ENCODE measurements at places on chromosomes 5 and 9.

- DNase-seq, result peak; percentile 81
Observed at GRCh38 chr5:109739741-109740728, 50.3 kb downstream of the MAN2A1 start.

DNA sequence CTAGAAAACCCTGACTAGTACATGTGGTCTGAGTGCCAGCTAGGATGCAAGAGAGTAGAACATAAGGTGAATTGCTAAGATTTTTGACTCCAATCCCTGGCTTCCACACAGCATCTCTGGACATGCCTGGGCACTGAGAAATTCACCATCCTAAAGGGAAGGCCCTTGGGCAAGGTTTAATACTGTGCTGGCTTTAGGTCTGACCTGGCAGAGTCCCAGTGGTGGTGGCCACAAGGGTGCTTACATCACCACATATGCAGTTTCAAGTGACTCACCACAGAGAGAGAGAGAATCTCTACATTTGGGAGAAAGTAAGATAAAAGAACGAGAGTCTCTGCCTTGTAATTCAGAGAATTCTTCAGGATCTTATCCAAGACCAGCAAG lies 661.6 kb upstream of the C9orf72 start:
- DNase-seq, result no peak

GRCh38 chr9:79053598-79053997 lies 518.2 kb upstream of the TLE4 start:
- no peak for DNase-seq

GRCh38 chr9:135734616-135735144 lies 32.7 kb downstream of the KCNT1 start:
- no peak for DNase-seq

- DNase-seq, result no peak
Observed at GRCh38 chr9:91056486-91056885, 254.9 kb downstream of the SYK start.

DNA sequence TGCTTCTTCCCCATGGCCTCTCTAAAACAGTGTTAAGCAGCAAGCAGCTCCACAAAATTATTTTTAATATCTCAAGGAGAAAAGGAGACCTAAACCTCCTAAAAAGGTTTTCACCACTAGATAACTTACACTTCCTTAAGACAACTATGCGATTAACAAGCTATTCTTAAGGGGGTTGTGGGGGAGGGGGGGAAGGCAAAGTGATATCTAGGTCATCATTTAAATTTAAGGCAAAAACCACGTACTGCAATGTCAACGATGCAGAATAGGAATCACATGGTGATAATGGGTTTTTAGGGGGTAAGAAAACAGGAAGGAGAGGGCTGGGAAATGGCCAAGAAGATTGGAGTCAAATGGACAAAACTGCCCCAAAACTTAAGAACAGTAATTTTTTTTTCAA lies 32.6 kb downstream of the CSNK1A1 start:
- no peak for DNase-seq

GRCh38 chr5:23405316-23406068 lies 101.9 kb upstream of the PRDM9 start:
- no peak for DNase-seq

GRCh38 chr5:71903808-71904207 lies 184.7 kb downstream of the CARTPT start:
- DNase-seq, result no peak

- no peak for DNase-seq
Observed at GRCh38 chr5:7659420-7659819, 191.5 kb downstream of the CFAP90 start.

DNA sequence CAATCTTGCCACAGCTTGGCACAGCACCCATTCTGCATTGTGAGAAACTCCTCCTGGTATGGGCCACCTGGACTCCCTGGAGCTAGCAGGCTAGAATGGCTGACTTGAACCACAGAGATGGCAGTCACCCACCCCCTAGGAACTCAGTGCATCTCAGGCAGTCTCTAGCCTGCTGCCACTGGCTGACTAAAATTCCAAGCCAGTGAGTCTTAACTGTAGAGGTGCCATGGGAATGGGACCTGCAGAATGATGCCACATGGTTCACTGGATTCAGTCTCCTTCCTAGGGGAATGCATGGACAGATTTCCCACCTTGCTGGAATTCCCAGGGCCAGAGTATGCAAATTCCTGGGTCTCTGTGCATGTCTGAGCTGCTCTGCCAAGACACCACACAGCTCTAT lies 382.9 kb downstream of the MAN2A1 start:
- DNase-seq, result no peak

GRCh38 chr9:115672477-115673316 lies 480.9 kb upstream of the PAPPA start:
- DNase-seq, result peak; percentile 75

GRCh38 chr5:83026930-83027687 lies 50.1 kb downstream of the TMEM167A start:
- DNase-seq, result peak; percentile 83

DNA sequence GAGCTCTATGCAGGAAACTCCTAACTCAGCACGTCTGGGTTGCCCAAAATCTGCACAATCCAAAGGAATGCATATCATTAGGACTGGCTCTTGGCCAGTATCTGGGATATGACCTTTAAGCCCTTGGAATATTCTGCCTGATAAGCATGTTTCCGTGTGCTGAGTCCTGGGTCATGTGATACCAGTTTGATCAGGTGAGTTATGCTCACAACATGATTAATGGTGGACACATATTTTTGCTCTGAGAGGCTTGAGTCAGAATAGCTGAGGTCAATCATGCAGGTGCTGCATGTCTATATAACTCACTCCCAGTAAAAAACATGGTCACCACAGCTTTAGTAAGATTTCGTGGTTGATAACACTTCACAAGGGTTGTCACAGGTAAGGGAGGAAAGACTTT lies 408.8 kb downstream of the YTHDC2 start:
- no peak for DNase-seq

- peak; percentile 15 for DNase-seq
Observed at GRCh38 chr5:167050568-167051401, 1240.7 kb upstream of the WWC1 start.

GRCh38 chr5:89850513-89850865 lies 559.1 kb downstream of the CETN3 start:
- no peak for DNase-seq

DNA sequence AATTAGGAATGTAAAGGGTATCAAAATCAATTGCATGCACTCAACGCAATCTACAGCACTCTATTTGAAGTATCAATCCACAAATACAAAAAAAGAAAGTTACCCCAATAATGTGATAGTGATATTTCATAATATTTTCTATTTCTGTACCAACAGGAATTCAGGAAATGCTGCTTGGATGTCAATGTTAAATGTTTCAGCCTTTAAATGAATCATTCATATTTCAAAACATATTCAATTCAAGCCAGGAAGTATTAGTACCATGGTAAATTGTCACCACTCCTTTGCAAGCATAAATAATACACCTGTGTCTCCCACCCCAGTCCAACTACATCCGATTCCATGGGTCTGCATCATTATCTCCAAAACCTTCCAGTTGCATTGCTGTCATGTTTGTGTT lies 1185.5 kb upstream of the CDH18 start:
- no peak for DNase-seq

DNA sequence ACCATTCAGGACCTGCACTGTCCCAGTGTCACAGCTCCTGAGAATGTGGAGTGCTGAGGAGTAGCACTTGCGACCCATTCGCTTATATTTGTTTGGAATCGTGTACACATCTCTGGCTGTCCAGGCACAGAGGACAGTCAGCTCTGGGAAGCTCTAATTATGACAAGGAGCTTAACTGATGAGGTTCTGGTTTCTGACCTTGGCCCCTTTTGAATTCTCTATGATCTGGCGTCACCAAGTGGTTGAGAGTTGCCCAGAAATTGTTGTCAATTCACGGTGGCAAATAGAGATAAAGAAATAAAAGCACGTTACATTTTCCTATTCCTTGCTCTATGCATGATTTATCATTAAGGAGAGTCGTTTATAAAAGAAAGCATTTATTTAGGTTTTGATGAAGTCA lies 34.9 kb upstream of the LECT2 start:
- no peak for DNase-seq

- no peak for DNase-seq
Observed at GRCh38 chr5:150442699-150443080, 6.8 kb downstream of the RPS14 start.

DNA sequence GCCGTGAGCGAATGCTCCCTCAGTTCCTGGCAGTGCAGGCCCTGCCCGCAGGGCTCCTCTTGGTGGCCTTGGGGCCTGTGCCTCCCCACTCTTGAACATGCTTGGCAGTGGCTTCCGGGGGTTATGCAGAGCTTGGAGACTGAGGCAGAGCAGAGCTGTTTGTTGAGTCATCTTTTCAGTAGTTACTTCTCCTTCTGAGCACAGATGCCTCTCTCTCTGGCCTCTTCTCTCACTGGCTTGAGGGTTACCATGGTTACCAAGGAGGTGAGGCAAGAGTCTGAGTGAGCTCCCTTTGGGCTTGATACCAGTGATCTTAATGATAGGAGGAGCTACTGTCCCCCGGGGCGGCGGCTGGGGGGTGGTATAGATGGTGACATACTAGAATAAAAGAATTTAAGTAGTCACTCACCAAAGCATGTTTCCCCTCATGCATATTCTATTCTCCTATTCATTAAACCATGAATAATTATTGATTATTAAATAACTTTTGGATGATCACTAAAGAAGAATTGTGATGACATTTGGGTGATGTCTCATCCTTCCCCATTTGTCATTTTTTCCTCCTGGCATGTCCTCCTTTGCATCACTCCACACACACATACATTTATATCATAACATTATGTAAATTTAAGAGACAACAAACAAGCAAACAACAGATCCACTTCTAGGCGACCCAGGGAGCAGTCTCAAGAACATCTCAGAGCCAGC lies 111.1 kb downstream of the ARHGAP26 start:
- DNase-seq, result peak; percentile 64

DNA sequence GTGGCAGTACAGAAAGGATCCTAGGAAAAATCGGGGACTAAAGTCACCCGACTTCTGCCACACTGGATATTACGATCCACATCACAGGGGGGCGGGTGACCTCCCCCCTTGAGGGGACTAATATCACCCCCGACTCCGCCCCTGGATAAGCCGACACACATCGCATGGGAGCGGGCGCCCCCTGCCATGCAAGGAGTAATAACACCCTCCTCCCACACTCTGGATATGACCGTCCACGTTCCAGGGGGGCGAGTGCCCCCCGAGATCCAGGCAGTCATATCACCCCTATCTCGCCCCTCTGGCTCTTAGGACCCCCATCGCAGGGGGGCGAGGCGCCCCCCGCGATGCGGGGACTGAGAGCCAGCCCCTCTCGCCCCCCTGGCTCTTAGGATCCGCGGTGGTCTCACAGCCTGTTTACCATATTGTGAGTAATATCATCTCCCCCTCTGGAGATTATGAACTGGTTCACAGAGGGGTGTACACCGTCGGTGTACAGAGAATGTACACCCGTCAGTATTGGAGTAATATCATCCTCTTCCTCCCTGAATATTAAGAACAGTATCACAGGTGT lies 423.0 kb downstream of the DIRAS2 start:
- peak; percentile 34 for DNase-seq

DNA sequence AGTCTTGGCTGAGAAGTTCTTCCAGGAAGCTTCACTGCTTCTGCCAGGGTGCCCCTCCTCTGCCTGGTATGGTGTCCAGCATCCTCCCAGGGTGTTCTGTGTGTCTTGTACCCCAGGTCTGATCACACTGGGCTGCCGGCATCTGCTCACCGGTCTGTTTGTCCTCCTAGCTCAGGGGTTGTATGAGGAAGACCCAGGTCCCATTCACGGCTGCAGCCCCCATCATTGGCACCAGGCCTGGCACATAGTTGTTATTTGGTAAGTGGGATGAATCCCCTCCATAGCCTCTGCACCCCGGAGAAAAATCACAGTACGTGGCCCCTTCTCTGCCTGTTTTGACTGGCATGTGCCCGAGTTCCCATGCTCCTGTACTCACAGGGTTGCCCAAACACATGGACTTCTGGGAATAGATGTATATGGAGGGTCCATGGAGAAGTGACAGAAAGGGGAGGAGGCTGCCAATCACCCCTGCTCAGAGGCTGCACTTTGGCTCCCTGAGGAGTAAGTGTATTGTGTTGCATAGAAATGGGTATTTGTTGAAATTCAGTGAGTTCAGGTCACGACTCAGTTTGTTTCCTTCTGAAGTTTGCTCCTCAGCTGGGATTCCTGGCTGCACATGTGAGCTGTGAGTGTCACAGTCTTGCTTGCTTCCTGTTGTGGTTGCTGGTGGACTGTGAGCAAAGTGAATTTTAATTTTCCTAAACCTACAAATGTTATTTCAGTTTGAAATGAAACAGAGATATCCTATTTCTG lies 96.2 kb downstream of the HSPA4 start:
- no peak for DNase-seq

GRCh38 chr9:106077731-106078130 lies 383.4 kb downstream of the TMEM38B start:
- no peak for DNase-seq

DNA sequence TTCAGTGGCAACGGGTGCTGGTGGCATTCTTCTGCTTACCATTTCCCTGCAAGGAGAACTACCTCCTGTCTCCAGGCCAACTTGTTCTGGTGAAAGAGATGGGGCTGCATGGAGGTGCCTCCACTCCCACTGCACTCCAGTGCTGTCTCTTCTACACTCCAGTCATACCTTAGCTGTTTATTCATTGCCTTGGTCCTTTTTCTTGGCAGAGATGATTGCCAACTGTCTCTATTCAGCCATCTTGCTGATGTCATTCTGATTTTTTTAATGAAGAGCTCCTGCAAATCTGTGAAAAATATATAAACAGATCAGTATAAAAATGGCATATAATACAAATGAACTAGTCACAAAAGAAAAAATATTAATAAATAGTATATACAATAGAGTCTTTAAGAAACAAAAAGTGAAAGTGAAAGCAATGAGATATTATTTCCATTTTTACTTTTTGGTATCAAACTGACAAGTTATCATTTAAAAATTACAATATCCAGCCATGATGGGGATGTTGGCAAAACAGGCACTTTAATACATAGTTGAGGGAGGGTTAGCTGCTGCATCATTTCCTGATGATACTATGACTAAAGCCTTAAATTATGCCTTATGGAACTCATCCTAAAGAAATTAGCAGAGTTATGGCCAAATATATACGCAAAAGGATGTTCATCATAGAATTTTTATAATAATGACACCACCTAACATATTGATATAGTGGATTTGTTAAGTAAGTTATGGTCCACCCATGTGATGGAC lies 109.4 kb downstream of the CARTPT start:
- DNase-seq, result no peak

GRCh38 chr5:1593903-1594356 lies 70.2 kb upstream of the LPCAT1 start:
- no peak for DNase-seq

GRCh38 chr5:18032744-18033143 lies 398.5 kb downstream of the TAF11L14 start:
- DNase-seq, result no peak

GRCh38 chr9:12737871-12738270 lies 36.9 kb upstream of the LURAP1L start:
- DNase-seq, result no peak

- DNase-seq, result no peak
Observed at GRCh38 chr5:114504560-114504959, 142.7 kb downstream of the KCNN2 start.

Measured in ELF-1 (cell line).